Regular cardiac myocyte (primary cell): ENCODE measurements at places on chromosomes 12 and 14. TPM values are rescaled to one million over a fixed set of nuclear protein-coding genes. Genes with fewer than 3 reads are reported as not detected.

The ATL1 gene
- 1.7 and 8.5 TPM in 2 replicates for total RNA-seq

The IL31 gene
- not detected in 2 replicates for total RNA-seq

The IL26 gene
- under 0.01 TPM in 1 of 2 replicates, not detected in the other for total RNA-seq

The MTA1 gene
- total RNA-seq = 26.3 and 32.4 TPM in 2 replicates

The OR6C1 gene
- not detected in 2 replicates for total RNA-seq

The ADAM20 gene
- total RNA-seq = 0.38 and 2.3 TPM in 2 replicates

The DIABLO gene
- 92.7 and 96.2 TPM in 2 replicates for total RNA-seq

The WDR20 gene
- total RNA-seq = 13.8 and 19.2 TPM in 2 replicates

The GRIN2B gene
- 0.19 and 0.28 TPM in 2 replicates for total RNA-seq

The GPD1 gene
- total RNA-seq = under 0.01 and 0.56 TPM in 2 replicates

The KRT82 gene
- total RNA-seq = not detected in 2 replicates

The SPTB gene
- under 0.01 TPM in 2 replicates for total RNA-seq

The IFNG-AS1 gene
- not detected in 2 replicates for total RNA-seq

The IAPP gene
- 0.96 TPM in 1 of 2 replicates, not detected in the other for total RNA-seq

The IRAK3 gene
- total RNA-seq = 3.5 and 18.3 TPM in 2 replicates

The NID2 gene
- 216 and 282 TPM in 2 replicates for total RNA-seq

The EXD2 gene
- total RNA-seq = 18.2 and 24.0 TPM in 2 replicates

The G2E3 gene
- total RNA-seq = 15.8 and 39.3 TPM in 2 replicates

The NAB2 gene
- total RNA-seq = 49.6 and 63.6 TPM in 2 replicates

The KLRD1 gene
- under 0.01 and 0.28 TPM in 2 replicates for total RNA-seq

The CELA1 gene
- total RNA-seq = not detected in 2 replicates

The TMEM132C gene
- not detected in 2 replicates for total RNA-seq

The CFAP54 gene
- 2.7 and 4.2 TPM in 2 replicates for total RNA-seq
